ENCODE measurements at places on chromosomes 2 and 18.
A peak's percentile ranks its signal among the peaks of the same experiment; 100 is the strongest.

GRCh38 chr18:37403100-37403781 lies 162.4 kb downstream of the CELF4 start:
- DNase-seq = no peak

DNA sequence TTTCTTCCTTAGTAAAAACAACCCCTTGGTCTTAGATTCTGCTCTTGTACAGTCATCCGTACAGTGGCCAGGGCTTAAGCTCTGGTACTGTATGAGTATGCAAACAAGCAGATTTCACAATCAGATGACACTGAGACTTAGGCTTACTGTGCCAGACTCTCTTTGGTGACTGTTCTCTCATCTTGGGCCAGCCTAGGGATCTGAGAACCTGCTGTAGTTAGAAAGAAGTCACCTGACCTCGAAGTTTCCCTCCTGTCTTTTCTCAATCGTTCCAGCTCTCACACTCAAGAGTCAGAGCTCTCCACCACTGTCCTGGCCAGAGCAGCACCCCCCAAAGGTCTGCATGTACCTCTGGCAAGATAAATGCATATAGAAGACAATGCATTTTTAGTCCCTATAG lies 63.2 kb downstream of the ZEB2 start:
- DNase-seq = peak; percentile 78

DNA sequence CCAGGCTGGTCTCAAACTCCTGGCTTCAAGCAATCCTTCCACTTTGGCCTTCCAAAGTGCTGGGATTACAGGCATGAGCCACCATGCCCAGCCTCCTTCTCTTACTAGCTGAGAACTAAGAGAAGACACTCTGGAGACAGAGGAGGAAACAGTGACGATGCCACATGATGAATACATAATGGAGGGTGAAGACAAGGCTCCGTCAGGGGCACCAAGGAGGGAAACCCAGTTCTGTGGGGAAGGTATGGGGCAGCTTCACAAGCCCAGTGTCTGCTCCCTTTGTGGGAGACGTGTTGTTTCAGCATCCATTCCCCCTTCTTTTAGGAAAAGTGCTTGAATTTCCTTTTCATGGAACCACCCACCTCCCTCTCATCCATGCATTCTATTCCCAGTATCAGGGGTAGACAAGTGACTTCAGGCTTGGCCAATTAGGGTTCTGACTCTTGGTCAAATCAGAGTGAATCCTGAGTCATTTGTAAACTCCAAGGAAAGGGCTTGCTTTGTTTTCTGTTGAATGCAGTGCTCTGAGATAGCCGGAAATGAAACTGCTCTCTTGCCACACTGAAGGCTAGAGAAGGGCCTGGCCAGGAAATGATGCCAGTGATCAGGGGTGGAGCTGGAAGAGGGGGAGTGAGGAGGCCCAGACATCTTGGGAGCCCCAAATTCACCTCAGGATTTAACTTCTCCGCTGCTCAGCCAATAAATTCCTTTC lies 23.7 kb downstream of the TMEM127 start:
- DNase-seq = peak; percentile 86

DNA sequence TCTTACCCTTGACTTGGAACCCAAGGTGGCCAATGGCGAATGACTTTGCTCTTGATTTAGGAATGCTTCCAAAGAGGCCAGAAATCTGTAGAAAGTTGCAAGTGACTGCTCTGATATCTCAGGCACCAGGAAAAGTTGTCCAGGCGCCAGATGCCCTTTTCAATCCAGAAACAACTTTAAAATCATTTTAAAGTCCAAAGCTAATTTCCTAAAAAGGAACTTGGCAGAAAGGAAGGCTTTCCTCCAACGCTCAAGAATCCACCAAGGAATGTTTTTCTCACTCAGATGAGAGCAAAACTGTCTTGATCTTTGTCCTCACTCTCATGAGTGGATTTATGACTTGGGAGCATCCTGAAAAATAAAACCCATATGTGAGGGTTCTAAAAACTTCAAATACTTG lies 5.3 kb downstream of the NGEF start:
- DNase-seq = no peak

GRCh38 chr2:28778392-28778791 lies 26.8 kb downstream of the PPP1CB start:
- DNase-seq = no peak
